Stimulated activated CD8-positive, alpha-beta memory T cell treated with anti-CD3 and anti-CD28 coated beads, Interleukin-12 subunit alpha, Interleukin-12 subunit beta, amount 100 ng/mL, for 4 hours (primary cell): ENCODE measurements at places on chromosomes 7 and 10.

- no peak for DNase-seq
Observed at GRCh38 chr7:1010226-1010625, 27.2 kb downstream of the CYP2W1 start.

DNA sequence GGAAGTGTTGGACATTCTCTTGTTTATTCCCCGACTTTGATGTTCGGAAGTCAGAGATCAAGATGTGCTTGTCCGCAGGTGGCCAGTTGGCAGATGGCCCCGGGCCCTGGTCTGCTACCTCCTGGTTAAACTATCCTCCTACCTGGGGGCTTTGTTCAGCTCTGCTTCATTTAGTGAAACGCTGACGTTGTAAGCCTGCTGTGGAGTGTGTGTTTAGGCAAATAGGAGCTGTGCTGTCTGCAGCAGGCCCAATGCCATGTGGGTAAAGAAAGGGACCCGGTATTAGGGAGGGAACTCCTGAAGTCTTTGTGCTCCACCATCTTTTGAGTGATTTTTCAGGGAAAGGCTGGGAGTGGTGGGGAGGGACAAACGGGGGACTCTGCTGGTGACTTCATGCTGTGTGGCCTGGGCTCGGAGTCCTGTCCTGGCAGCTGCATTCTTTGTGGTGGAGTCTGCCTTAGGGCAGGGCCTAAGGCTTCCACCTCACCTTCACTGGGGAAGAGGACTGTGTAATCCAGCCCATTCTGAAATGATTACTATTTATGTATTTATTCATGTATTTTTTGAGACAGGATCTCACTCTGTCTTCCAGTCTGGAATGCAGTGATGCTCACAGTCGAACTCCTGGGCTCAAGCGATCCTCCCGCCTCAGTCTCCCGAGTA lies 171.1 kb upstream of the KLF6 start:
- DNase-seq = no peak

DNA sequence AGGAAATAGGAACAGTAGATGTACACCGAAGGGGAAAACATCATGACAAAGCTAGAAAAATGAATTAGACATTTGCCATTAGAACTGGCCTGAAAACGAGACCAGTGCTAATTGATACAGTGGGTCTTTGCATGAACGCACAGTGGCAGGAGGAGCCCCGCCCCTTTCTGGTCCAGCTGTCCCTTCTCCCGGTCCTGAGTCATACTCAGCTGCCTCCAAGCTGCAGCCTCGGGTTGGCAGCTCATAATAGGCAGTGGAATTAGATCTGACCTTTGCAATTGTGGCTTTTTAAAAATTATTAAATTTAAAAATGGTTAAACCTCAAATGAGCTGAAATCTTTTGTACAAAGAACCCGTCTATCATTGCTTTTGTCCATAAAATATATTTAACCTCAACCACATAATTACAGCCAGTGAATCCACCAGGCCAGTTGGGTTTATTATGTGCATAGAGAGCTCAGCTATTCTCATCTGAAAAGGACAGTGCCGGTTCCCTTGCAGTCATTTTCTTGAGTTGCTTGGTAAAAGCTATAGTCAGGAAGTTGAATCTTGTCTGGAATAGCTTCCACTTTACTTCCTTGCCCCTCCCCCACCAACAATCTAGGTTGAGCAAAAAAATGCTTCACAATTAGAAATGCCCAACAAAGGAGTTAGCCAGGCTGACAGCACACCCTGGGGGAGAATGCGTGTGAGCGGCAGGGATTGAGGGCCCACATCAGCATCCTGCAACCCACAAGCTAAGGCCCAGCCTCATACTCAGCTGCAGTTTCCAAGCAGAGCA lies 147.1 kb downstream of the BUB3 start:
- no peak for DNase-seq

DNA sequence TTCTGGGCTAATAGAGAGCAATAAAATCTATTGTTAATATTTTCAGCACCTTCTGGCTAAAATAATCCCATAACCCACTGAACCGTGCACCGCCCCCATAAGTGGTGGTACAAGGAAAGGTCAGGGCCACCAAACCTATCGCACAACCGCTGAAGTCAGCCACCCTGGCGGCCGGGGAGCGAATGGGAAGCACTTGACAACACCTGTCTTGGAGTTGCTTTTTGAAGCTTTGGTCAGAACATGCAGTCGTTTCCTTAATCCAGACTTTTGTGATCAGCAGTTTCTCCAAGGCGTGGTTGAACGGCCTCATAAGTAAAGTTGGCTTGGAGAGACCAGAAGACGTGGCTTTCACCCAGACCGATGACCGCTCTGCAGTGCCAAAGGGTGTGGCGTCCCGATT lies 97.4 kb downstream of the DNAJB6 start:
- DNase-seq = no peak

DNA sequence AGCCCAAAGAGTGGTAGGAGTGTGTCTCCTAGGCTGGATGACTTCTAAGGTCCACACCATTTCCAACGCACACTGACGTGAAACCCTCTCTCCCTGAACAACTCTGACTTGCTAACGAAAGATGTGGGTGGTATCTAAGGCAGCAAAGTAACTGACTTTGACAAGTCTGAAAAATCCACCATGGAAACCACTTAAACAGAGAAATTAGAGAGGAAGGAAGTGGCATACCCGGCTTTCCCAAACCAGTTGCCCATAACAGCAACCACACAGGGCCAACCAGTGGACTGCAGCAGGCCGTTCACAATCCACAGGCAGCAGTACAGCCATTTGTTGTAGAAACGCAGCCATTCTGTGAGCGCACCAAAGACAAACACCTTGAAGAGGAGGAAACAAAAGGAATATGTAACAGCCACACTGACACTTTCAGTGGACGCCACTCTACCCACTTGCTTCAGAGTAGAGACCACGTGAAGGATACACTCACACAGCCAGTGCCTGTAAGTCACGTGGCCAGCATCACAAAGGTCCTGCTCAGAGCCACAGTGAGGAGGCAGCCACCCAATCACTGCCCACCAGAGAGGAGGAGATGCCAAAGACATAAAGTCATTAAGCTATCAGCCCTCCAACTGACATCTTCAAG lies 39.8 kb downstream of the SLC37A3 start:
- DNase-seq = no peak

DNA sequence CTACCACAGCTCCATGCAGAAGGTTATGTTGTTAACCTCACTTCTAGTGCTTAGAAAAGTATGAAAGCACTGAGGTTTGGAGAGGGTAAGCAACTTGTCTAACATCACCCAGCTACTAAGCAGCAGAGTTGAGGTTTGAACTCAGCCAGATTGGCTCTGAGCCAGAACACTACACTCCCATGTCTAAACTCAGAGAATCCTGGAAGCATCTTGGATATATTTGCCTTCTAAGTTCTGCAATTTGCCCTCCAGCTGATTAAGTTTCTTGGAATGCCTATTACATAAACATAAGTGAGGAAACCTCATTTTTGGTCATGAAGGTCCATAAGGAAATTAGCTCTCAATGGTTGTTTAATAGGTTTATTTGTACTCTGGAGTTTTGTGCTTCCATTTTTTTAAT lies 78.1 kb upstream of the PHYHIPL start:
- no peak for DNase-seq

- no peak for DNase-seq
Observed at GRCh38 chr10:61398366-61399129, 54.6 kb downstream of the TMEM26 start.

DNA sequence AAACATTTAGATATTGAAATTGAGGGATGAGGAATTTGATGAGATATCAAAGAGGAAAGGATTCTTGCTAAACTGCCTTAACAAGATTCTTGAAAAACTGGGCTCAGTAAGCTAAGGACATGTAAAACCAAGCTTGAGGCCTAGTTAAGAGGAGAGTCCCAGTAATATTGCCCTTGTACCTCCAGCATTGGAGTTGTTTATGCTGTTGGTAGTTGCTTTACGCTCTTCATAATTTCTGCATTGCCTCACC lies 156.1 kb upstream of the TRIM24 start:
- no peak for DNase-seq

GRCh38 chr10:62047960-62048383 lies 146.5 kb downstream of the ARID5B start:
- DNase-seq = no peak
